ENCODE measurements at places on chromosomes 2 and 18. TPM values are rescaled to one million over a fixed set of nuclear protein-coding genes. Genes with fewer than 3 reads are reported as not detected.
A peak's percentile ranks its signal among the peaks of the same experiment; 100 is the strongest.

CLHC1 gene
- 8.0 TPM for total RNA-seq

PDE1A gene
- total RNA-seq, result not detected

OTX1 gene
- not detected for total RNA-seq

CAPN14 gene
- total RNA-seq, result 0.63 TPM

GPBAR1 gene
- total RNA-seq, result 1.2 TPM

DNA sequence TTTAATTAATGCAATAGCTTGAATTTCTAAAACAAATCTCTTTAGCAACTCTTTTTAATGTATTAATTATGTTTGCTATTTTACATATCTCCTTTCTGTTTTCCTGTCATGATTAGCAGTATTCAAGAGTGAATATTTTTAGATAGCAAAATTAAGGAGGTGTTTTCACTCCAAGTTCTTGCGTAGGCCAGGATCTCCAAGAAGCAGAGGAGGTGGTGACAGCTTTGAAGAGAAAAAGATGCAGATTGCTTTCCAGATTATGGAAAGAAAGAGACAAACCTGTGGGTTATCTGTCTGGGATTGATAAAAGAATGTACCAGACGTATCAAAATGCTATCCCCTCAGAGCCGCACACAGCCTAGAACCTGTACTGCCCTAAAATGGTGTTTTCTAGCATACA is 163.5 kb upstream of the FAM98A start:
- no peak for DNase-seq

DNA sequence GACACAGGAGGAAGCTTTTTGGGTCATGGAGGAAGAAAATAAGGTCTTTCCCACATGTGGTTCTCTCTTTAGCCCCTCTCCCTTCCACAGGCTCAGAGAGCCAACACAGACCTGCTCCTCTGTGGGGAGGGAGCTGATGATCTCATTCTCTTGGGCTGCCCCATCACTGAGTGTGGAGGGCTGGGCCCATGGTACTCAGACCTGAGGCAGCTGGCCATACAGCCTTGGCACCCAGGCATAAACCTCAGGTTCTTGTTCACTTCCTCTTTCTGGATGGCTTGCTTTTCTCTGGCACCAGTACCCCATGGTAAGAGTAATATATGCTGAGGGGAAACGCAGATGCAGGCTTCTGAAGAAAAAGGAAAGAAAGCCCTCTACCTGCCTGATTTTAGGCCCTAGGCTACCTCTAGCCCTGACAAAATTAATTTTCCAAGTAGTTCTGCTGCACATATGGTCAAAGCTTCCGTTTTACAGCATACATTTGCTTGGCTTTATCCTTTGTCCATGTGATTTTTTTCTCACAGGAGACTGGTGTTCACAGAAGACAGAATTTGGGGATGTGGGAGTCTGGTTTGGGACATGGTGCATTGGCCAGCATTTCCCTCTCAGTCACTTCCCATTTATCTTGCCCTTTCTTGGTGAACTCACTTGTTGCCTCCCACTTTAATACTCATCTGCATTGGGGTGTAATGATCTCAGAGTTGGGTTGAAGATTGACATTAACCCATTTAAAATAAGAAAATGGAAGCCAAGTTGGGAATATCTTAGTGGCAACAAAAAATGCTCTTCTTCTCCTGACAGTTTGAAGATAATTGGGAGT is 11.1 kb downstream of the DHRS9 start:
- peak; percentile 18 for DNase-seq

- no peak for DNase-seq
Observed at GRCh38 chr2:101089419-101089818, 61.8 kb downstream of the TBC1D8 start.
